Upper lobe of left lung (tissue), 6 donors: ENCODE measurements at places on chromosomes 4 and X. TPM values are rescaled to one million over a fixed set of nuclear protein-coding genes. Genes with fewer than 3 reads are reported as not detected.

- no peak overlapping the region for H3K4me3 ChIP-seq
- DNase-seq = peak; percentile 73
- no peak overlapping the region for H3K27ac ChIP-seq
- H3K4me1 ChIP-seq = peaks cover 5% of the 10 kb centered on the region
- H3K27me3 ChIP-seq = peaks cover 15% of the 10 kb centered on the region
- H3K36me3 ChIP-seq = no peaks in the 10 kb centered on the region
These were observed 466 bp downstream of the DLG3 start for GRCh38 chrX:70444946-70445656.

GRCh38 chrX:44382871-44383270, 39.4 kb upstream of the EFHC2 start:
- H3K4me3 ChIP-seq = no peak overlapping the region
- no peak overlapping the region for H3K27ac ChIP-seq
- H3K4me1 ChIP-seq = no peaks in the 10 kb centered on the region
- DNase-seq = no peak

DNA sequence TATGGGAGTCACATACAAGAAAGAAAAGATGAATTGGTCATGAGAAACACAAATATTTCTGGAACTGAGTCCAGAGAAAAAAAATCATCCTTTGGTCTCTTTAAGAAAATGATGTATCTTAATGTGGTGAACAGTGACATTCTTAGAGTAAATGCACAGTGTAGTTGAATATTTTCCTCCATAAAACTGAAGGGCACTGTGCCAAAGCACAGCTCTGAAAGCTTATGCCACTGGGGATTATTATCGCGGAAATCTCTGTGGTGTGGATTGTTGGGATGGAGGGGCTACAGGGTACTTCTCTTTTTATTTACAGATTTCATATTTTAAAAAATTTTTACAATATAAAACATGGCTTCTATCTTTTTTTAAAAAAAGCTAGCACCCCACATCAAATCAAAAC, 908.1 kb downstream of the CCSER1 start:
- no peak overlapping the region for H3K27ac ChIP-seq
- no peaks in the 10 kb centered on the region for H3K27me3 ChIP-seq
- no peaks in the 10 kb centered on the region for H3K36me3 ChIP-seq
- no peak for DNase-seq

DNA sequence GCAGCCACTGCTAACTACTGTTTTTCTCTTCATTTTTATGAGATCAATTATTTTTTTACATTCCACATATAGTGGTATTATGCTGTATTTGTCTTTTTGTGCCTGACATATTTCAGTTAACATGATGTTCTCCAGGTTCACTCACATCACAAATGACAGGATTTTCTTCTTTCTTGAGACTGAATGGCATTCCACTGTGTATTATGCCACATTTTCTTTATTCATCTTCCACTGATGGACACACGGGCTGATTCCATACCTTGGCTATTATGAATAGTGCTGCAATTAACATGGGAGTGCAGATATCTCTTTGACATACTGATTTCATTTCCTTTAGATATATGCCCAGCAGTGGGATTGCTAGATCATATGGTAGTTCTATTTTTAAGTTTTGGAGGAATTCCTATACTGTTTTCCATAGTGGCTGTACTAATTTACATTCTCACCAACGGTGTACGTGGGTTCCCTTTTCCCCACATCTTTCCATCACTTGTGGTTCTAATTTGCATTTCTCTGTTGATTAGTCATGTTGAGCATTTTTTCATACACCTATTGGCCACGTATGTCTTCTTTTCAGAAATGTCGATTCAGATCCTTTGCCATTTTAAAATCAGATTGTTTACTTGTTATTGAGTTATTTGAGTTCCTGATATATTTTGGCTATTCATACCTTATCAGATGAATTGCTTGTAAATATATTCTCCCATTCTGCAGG, 14.9 kb upstream of the ZCCHC4 start:
- H3K27ac ChIP-seq = no peak overlapping the region
- no peak overlapping the region for H3K4me3 ChIP-seq
- no peaks in the 10 kb centered on the region for H3K27me3 ChIP-seq
- H3K4me1 ChIP-seq = no peaks in the 10 kb centered on the region

GRCh38 chr4:129543299-129543698, 447.3 kb downstream of the C4orf33 start:
- no peaks in the 10 kb centered on the region for H3K27me3 ChIP-seq
- H3K36me3 ChIP-seq = no peaks in the 10 kb centered on the region
- H3K4me3 ChIP-seq = no peak overlapping the region
- H3K27ac ChIP-seq = no peak overlapping the region

GRCh38 chr4:27592738-27593137, 732.1 kb downstream of the STIM2 start:
- no peaks in the 10 kb centered on the region for H3K36me3 ChIP-seq
- no peak overlapping the region for H3K27ac ChIP-seq
- no peaks in the 10 kb centered on the region for H3K27me3 ChIP-seq
- DNase-seq = no peak

DNA sequence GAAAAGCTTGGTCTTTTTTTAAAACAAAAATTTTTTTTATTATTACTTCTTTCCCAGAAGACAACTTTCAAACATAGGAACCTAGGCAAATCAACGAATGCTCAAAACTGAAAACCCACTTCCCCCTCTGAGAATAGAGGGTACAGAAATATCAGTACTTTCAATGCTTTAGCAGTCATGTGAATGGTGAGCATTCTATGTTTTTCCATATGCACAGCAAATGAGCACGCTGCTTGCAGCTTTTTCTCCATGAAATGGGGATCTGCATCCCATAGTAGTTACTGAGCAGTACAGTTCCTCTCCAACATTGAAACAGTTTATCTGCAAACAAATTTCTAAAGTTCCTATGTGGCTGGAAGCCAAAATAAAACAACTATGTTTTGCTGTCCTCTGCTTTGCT, 108.4 kb upstream of the BMP2K start:
- H3K36me3 ChIP-seq = no peaks in the 10 kb centered on the region
- H3K4me1 ChIP-seq = peaks cover 19% of the 10 kb centered on the region
- no peaks in the 10 kb centered on the region for H3K27me3 ChIP-seq
- no peak overlapping the region for H3K4me3 ChIP-seq

DNA sequence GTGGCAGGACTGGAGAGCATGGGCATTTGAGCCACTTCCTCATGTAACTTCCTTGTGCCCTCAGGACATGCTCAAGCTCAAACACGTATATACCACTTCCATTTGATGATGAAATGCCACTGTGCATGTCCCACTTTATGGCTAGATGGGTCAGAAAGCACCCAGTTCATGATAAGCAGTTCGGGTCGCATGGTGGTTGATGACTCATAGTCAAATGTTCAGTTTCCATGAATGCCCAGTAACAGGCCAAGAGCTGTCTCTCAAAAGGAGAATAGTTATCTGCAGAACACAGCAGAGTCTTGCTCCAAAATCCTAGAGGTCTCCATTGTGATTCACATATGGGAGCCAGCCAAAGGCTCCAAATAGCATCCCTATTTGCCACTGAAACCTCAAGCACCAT, 48.9 kb upstream of the SPIN3 start:
- H3K4me1 ChIP-seq = no peaks in the 10 kb centered on the region
- no peaks in the 10 kb centered on the region for H3K36me3 ChIP-seq

DNA sequence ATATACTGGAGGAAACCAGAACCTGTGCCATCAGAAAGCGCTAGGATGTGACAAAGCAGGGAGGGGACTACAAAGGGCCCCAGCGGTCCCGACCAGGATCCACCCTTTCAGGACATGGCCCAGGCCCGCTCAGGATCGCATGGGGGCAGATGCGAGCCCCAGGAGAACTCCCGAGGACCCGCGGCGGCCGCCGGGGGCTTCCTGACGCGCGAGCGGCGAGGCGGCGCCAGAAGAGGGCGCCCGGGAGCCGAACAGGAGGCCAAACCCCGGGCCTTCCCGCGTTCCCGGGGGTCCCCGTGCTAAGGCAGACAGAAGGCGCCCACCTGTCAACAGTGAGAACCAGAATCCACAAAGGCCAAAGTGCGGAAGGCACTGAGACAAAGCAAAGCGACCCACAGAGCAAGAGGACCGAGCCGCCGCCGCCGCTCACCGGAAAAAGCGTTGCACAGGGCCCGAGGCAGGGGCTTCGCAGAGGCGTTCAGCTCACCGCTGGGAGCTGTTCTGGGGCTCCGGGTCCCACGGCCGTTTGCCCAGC, 7.3 kb upstream of the OPN1LW start:
- no peaks in the 10 kb centered on the region for H3K27me3 ChIP-seq
- no peak overlapping the region for H3K4me3 ChIP-seq
- no peaks in the 10 kb centered on the region for H3K36me3 ChIP-seq
- DNase-seq = peak; percentile 94

- H3K4me3 ChIP-seq = no peak overlapping the region
- no peaks in the 10 kb centered on the region for H3K27me3 ChIP-seq
- H3K27ac ChIP-seq = no peak overlapping the region
- no peaks in the 10 kb centered on the region for H3K36me3 ChIP-seq
- no peaks in the 10 kb centered on the region for H3K4me1 ChIP-seq
- no peak for DNase-seq
These were observed 156.1 kb downstream of the ZNF330 start for GRCh38 chr4:141376769-141377168.

The FAT4 gene
- 20.1 TPM for total RNA-seq

The SUPT20HL1 gene
- total RNA-seq = not detected

The GPRIN3 gene
- 27.5 TPM for total RNA-seq
